CD4-positive, alpha-beta T cell treated with Interleukin-2 at 100 ng/mL for 4 hours (primary cell): ENCODE measurements at places on chromosomes 4 and X.

- no peak for DNase-seq
These were observed 7.3 kb downstream of the FOXP3 start for GRCh38 chrX:49257074-49257790.

DNA sequence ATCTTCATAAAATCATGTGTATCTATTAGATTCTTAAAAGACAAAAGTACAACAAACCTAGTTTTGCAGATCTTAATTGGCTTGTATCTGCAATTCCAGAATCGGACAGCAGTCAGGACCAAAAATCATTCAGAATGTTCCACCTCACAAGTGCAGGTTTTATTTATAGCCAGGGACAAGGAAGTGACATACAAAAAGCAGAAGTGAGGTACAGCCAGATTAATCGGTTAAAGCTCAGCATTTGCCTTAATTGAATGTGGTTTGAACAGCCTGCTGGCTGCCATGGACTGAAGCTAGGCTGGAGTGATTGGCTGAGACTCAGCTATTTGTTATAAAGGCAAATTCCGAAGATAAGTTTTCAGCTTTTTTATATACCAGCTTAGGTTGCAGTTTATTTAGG, 932.6 kb downstream of the C4orf33 start:
- DNase-seq: no peak

- no peak for DNase-seq
These were observed 248.9 kb downstream of the HS3ST1 start for GRCh38 chr4:11179796-11180195.

DNA sequence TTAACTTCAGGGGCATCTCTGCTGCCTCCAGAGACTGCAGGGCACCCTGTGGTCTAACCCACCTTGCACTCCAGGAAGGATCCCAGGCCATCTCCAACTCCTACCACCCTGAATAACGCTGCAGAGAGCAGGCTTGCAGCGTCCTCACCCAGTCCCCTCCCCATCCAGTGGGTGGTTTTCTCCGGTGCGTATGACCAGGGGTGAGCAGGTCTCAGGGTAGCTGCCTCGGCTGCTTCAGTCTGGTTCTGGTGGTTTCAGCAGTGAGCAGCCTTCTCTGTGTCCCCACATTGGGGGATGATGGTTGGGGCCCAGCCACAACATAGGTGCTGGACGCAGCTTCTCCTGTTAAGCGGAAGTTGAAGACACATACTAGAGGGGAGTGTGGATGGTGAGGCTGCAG, 38.6 kb upstream of the SORCS2 start:
- DNase-seq: no peak

DNA sequence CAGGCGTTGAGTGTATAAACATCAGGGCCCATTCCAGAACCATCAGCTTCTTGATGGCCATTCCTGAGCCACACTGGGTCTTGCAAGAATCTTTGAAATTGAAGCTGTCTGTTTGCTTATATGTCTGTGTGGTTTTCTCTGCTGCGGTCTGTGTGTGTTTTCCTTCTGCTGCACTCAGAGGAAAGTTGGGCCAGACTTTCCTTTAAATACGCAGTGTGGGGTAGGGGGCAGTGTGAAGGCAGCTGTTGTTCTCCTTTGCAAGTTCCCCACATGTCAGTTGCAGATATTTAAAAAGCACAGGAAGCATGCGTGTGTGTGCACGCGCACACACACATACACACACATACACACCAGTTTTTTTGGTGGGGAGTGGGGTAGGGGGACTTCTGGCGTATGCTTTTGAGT, 32.1 kb downstream of the CCKAR start:
- no peak for DNase-seq

DNA sequence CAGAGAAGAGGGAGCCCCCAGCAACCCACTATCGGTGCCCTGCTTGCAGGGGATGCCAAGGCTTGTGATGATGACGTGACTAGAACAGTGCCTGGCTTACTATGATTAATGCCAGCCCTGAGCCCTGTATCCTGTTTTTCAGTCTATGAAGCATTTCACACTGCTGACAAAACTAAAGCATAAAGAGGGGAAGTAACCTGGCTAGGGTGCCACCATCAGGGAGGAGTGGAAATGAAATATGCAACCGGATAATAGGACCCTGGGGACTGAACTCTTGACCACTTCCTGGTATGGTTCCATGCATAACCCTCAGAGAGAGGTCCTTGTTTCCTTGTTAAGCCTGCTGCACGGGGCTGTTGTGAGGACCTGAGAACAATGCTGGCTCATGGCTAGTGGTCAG, 50.3 kb downstream of the MED28 start:
- DNase-seq: no peak

- no peak for DNase-seq
These were observed 775.3 kb upstream of the HS3ST1 start for GRCh38 chr4:12203945-12204344.

- DNase-seq: no peak
These were observed 33.0 kb downstream of the PLAC1 start for GRCh38 chrX:134625315-134625718.

DNA sequence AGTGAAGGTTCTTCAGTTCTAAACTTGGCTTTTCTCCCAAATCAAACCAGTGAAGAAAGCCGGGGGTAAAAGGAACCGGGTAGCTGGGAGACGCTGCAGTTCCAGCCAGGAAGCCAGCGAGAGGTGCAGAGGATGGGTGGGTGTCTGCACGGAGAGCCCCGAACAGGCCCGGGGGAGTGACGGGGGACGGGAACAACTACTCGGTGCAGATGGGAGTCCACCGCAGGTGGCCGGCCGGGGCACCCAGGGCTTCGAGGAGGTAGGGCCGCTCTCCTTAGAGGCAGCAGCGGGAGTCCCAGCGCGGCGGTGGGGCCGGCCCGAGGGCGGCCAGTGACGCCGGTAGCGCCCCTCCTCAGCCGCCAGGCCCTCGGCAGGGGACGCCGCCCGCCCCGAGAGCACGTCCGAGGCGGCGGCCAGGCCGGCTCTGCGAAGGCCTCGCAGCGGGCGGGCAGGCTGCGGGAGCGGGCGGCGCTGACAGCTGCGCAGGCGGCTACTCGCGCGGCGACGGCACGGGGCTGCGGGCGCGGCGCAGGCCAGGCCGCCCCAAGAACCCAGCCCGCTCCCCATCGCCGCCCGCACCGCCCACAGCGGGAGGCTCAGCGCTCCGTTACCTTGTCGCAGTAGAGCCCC, 449 bp downstream of the FBXL5 start:
- peak; percentile 26 for DNase-seq

DNA sequence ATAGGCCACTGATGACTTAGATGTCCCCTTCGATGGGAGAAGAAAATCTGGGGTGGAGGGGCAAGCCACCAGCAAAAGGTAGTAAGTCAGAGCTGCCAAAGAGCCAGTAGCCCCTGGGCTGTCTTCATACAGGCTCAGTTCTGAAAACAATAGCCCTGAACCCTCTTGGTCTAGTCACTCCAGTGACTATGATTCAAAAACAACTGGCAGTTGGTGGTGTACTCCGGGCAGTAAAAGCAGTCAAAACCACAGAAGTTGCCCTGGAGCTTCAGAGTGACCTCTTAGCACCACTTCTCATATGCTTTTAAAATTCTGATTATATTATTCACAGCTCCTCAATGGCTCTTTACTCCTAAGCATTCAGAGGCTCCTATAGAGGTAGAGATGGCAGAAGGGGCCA, 164.3 kb upstream of the MAMLD1 start:
- no peak for DNase-seq

GRCh38 chrX:154797006-154797405, 8.3 kb downstream of the MPP1 start:
- DNase-seq: no peak

DNA sequence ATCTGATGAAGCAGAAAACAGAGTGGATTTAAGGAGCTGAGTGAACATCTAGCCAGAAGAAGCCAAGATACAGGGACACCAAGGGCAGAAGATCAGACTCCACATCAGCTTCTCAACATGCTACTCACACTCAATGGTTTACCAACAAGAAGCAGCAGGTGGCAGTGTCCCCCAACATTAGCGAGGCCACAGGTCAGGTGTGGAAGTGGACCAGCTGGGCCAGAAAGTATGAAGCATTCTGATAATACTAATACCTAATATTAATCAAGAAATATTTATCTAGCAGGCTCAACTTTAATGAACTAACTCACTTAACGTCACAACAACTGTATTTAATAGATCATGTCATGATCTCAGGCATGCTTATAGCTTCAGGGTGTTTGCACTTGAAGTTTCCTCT, 73.4 kb upstream of the TTC29 start:
- DNase-seq: peak; percentile 50

DNA sequence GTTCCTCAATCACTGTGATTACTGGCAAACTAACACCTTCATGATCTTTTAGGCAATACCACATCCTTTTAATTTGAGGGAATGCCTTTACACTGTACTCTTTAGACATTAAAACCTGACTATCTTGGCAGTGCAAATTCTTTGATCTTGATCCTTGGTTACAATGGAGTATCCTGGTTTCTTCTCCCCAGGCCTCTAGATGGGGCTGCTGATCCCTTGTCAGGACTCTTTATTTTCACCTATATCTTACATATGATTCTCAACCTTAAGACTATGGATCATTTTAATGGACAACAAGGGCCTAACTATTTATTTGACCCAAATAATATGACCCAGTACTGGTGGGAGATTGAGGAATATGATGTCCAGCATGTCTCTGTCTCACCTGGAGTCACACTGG, 1005.5 kb upstream of the INTU start:
- no peak for DNase-seq

- no peak for DNase-seq
These were observed 216.3 kb downstream of the HHIP start for GRCh38 chr4:144862210-144862609.

DNA sequence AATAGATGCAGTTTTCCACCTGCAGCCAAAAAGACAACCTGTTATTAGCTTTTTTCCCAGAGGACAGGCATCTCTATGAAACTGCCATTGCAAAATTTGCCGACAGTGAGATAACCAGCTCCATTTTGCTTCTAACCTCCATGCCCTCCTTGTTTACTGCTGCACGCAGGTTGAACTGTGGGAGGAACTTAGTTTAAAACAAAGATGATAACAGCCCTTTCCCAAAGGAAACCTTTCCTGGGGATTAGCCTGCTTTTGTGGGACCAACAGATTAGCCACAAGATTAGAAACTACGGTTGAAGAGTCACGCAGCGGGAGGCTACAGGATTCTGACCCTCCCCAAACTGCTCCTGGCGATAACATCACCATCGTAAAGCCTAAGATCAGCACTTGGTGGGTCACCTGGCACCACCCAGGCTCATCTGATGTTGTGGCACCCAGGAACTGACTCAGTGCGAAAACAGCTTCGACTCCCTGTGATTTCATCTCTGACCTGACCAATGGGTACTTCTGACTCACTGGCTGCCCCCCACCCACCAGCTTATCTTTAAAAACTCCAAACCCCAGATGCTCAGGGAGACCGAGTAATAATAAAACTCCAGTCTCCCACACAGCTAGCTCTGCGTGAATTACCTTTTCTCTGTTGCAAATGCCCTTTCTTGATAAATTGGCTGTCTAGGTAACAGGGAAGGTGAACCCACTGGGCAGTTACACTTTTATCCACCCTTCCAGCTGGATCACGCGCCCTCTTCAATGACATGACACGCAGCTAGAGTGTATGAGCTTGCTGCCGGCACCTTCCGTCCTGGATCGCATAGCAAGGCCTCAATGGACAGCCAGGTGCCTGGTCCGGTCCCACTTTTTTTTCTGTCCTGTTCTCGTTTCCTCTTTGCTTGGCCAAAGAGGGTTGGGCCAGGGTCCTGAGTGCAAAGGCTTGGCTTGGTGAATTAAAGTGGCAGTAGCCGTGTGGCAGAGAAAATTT, 27.2 kb downstream of the NOP14 start:
- peak; percentile 87 for DNase-seq

GRCh38 chr4:60809486-60809800, 390.7 kb upstream of the ADGRL3 start:
- no peak for DNase-seq

DNA sequence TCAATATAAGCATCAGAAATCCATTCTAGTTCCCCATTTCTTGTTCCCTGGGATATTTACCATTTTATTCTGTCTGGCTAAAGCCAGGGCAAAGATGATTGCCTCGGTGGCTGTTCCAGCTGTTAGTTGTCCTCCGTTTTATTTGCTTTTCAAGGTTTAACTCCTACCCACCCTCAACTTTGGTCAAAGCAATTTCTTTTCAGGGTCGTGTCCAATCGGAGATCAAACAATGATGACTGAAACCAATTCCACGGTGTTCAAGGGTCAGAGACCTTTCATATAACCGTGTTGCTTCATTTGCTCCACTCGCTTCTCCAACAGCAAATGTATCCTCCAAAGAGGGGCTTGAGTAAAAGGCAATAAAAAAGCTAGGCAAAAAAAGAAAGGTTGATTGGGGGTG, 193.5 kb upstream of the FTHL17 start:
- DNase-seq: no peak

DNA sequence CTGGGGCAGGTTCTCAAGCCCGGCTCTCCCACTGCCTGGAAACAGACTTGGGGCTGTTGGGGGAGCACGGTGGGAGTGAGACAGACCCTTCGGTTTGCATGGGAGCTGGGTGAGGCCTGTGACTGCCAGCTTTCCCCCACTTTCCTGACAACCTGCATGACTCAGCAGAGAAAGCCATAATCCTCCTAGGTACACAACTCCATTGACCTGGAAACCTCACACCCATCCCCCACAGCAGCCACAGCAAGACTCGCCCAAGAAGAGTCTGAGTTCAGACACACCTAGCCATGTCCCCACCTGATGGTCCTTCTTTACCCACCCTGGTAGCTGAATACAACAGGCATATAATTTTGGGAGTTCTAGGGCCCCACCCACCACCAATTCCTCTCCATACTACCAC, 57.6 kb upstream of the UBQLN2 start:
- no peak for DNase-seq

- no peak for DNase-seq
These were observed 51.2 kb upstream of the LGI2 start for GRCh38 chr4:25081866-25082471.

DNA sequence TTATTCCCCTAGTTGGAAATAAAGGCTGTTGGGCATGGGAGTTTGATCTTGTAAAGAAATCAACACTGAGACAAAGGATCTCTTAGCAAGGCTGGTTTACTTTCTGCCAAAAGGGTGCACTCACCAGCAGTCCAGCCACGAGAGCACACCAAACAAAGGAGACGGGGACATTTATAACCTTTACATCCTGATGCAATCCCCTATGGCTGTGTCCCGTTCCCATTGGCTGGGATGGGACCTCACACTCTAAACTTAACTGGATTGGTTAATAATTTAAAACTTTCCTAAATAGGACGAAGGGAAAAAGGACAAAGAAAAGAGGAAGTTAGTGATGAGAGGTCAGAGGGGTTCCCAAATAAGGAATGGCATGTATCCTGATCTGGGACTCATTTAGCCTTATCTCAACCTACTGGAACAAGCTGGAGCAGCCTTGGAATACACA, 17.9 kb downstream of the METAP1 start:
- DNase-seq: no peak

GRCh38 chrX:108199691-108200090, 108.1 kb downstream of the ATG4A start:
- no peak for DNase-seq

DNA sequence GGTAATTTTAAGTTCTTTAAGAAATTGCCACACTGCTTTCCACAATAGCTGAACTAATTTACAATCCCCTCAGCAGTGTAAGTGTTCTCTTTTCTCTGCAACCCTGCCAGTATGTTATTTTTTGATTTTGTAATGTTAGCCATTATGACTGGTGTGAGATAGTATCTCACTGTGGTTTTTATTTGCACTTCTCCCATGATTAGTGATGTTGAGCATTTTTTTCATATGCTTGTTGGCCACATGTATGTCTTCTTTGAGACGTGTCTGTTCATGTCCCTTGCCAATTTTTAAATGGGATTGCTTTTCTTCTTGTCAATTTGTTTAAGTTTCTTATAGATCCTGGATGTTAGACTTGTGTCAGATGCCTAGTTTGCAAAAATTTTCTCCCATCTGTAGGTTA, 86.1 kb downstream of the BMP3 start:
- no peak for DNase-seq
